ENCODE measurements at places on chromosomes 11 and 22. TPM values are rescaled to one million over a fixed set of nuclear protein-coding genes. Genes with fewer than 3 reads are reported as not detected.

The C22orf42 gene
- not detected for total RNA-seq

The SCN3B gene
- 0.83 TPM for total RNA-seq

The CCDC73 gene
- total RNA-seq: not detected

DNA sequence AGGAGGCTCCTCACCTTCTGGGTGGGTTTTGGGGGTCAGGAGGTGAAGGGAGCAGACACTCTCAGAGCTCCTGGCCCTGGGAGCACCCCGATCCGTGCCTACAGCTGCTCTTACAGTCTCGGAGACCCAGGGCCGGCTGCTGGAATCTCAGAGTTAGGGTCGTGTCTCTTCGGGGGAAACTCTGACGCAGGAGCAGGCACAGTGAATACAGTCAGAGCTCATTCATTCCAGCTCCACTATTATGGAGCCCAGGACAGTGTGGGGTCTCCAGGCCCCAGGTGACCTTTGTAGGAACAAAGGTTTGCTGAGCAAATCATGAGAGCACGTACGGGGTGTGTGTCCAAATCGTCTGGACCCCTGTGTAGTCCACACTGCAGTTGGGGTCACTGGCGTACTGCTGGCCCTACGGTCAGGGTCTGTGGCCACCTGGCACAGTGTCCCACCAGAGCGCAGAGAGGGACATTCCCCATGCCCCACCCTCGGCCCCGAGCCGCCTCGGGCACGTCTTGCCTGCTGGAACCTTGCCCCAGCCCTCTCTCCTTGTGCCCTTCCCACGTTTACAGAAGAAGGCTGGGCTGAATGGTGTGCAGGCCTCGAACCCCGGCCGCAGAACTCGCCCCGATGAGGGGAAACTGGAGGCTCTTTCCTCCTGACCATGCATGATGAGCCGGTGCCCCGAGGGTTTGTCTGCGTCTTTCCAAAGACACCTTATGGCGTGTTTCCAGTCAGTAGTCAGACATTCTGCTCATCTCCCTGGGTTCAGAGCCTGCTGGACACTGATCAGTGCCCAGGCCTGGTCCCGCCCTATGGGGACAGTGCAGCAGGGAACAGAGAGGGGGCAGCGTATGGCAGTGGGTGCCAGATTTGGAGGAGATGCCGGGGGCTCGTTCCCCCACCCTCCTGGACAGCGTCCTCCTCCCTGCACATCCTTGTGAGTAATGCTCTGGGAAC, 1166.6 kb downstream of the BRD1 start:
- no peaks in the 10 kb centered on the region for H3K36me3 ChIP-seq
- no peak overlapping the region for H3K27ac ChIP-seq
- H3K27me3 ChIP-seq: no peaks in the 10 kb centered on the region
- no peaks in the 10 kb centered on the region for H3K4me1 ChIP-seq
- DNase-seq: no peak

DNA sequence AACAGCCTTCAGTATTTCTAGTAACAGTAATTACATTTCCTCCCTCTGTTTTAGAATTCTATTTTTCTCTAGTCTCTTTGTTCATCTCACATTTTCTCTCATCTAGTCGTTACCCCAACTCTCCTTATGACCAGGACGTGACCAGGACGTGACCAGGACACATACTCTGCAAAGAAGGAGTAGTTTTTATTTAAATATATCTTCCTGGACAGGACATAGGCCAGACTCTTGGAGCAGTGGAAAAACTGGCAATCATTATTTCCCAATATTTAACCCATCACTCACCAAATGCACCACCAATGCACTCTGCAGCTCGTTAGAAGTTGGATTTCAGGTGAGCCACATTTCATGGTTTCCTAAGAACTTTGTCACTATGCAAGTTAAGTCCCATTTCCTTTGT, 40.3 kb upstream of the POGLUT3 start:
- no peak overlapping the region for H3K27ac ChIP-seq
- no peaks in the 10 kb centered on the region for H3K36me3 ChIP-seq
- H3K4me1 ChIP-seq: no peaks in the 10 kb centered on the region
- no peaks in the 10 kb centered on the region for H3K27me3 ChIP-seq
- DNase-seq: no peak
- H3K4me3 ChIP-seq: no peak overlapping the region

DNA sequence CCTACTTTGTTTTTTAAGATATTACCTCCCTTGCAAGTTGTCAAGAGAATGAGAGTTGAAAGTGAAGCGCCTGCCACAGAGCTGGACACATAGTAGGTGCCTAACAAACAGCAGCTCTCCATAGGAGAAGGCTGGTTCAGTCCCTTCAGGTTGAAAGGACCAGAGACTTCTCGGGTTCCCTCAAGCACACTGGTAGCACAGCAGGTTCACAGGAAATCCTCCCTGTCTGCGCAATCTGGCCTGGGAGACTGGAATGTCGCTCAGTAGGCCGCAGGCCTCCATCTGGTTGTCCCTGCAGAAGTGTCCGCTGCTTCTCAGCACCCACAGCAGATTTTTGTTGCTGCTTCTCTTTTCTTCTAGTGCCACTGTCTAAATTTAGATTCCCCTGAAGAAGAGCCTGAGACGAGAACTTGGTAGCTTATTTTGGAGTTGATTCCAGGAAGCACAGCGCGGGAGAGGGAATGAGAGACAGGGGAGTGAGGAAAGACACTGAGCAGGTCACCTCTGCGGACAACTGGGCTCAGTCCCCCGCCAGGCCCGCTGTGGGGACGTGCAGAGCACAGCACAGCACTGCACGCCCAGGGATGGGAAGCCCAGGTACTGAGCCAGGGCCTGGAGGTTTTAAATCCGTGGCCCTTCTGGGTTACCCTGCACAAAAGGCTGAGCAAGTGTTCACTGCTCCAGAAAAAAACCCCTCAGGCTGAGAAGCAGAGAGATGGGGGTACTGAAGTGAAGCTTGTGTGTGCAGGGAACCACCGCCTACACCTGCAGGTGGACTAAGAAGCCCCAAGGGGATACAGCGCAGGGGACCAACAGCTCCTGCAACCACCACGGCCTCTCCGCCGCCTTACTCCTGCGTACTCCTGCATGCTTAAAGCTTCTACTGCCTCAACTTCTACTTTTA, 31.6 kb downstream of the RBX1 start:
- H3K36me3 ChIP-seq: no peaks in the 10 kb centered on the region
- H3K4me3 ChIP-seq: no peak overlapping the region
- no peaks in the 10 kb centered on the region for H3K4me1 ChIP-seq
- no peaks in the 10 kb centered on the region for H3K27me3 ChIP-seq
- no peak overlapping the region for H3K27ac ChIP-seq

DNA sequence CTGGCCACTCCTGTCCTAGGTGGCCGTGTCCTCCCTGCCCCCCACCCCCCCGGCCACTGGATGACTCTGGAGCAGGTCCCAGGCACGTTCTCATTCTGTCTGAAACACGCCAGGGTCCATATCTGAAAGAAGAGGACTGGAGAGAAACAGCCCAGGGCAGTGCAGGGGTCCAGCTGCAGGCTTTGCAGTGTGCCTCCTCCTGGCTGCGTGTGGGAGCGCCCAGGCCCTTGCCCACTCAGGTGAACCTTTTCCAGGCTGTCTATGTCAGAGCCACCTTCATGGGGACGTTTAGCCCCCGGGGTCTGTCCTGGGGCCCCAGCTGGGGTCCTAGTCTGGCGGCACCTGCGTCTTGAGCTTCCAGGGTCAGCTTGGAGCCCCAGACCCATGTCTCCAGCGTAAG, 15.6 kb downstream of the GRAMD4 start:
- no peaks in the 10 kb centered on the region for H3K36me3 ChIP-seq
- no peak overlapping the region for H3K4me3 ChIP-seq
- H3K27me3 ChIP-seq: no peaks in the 10 kb centered on the region

DNA sequence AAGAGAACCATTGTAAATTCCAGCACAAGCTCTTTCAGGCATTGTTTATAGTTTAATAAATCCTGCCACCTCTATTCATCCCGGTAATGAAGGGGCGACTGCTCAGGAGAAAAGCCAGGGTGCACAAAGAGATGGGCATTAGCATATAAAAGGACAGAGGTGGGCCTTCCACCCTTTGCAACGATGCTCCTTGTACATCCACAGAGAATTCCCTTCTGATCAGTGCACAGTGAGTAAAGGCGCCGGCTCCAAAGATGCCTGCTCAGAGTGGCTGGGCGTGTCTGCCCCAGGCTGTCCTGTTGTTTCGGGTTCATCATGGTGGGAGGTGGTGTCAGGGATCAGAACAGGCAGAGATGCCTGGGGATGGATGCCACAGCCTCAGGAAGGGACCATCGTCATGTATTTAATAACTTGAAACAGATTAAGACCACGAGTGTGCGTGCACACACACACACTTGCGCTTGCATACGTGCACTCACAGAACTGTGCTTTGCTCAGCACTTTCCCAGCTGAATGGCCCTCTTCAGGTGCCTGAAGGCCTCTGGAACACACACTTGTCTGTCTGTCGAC, 305.0 kb downstream of the TBC1D22A start:
- no peak overlapping the region for H3K27ac ChIP-seq
- no peak overlapping the region for H3K4me3 ChIP-seq
- no peaks in the 10 kb centered on the region for H3K27me3 ChIP-seq
- no peaks in the 10 kb centered on the region for H3K4me1 ChIP-seq

The NCF4 gene
- total RNA-seq: 175 TPM

GRCh38 chr11:44629732-44630345, 64.4 kb downstream of the CD82 start:
- no peaks in the 10 kb centered on the region for H3K27me3 ChIP-seq
- H3K27ac ChIP-seq: no peak overlapping the region
- H3K4me1 ChIP-seq: no peaks in the 10 kb centered on the region
- no peak for DNase-seq
- no peak overlapping the region for H3K4me3 ChIP-seq

The LYVE1 gene
- total RNA-seq: 16.6 TPM

GRCh38 chr11:78253797-78254196, 65.1 kb downstream of the USP35 start:
- no peaks in the 10 kb centered on the region for H3K4me1 ChIP-seq
- H3K36me3 ChIP-seq: peaks cover 6% of the 10 kb centered on the region
- no peaks in the 10 kb centered on the region for H3K27me3 ChIP-seq
- no peak for DNase-seq
- H3K27ac ChIP-seq: no peak overlapping the region

GRCh38 chr11:11387207-11387606, 34.2 kb upstream of the CSNK2A3 start:
- H3K4me3 ChIP-seq: no peak overlapping the region
- no peak overlapping the region for H3K27ac ChIP-seq
- no peak for DNase-seq
- H3K36me3 ChIP-seq: no peaks in the 10 kb centered on the region

GRCh38 chr11:72309074-72309598, 65.2 kb upstream of the PHOX2A start:
- no peak for DNase-seq
- no peak overlapping the region for H3K4me3 ChIP-seq
- H3K27ac ChIP-seq: no peak overlapping the region
- no peaks in the 10 kb centered on the region for H3K36me3 ChIP-seq
- no peaks in the 10 kb centered on the region for H3K4me1 ChIP-seq

- no peak overlapping the region for H3K4me3 ChIP-seq
- H3K27ac ChIP-seq: no peak overlapping the region
- no peaks in the 10 kb centered on the region for H3K27me3 ChIP-seq
- no peaks in the 10 kb centered on the region for H3K36me3 ChIP-seq
- no peak for DNase-seq
These were observed 13.9 kb downstream of the RBM4B start for GRCh38 chr11:66663741-66664296.

The AGBL2 gene
- total RNA-seq: 17.4 TPM

DNA sequence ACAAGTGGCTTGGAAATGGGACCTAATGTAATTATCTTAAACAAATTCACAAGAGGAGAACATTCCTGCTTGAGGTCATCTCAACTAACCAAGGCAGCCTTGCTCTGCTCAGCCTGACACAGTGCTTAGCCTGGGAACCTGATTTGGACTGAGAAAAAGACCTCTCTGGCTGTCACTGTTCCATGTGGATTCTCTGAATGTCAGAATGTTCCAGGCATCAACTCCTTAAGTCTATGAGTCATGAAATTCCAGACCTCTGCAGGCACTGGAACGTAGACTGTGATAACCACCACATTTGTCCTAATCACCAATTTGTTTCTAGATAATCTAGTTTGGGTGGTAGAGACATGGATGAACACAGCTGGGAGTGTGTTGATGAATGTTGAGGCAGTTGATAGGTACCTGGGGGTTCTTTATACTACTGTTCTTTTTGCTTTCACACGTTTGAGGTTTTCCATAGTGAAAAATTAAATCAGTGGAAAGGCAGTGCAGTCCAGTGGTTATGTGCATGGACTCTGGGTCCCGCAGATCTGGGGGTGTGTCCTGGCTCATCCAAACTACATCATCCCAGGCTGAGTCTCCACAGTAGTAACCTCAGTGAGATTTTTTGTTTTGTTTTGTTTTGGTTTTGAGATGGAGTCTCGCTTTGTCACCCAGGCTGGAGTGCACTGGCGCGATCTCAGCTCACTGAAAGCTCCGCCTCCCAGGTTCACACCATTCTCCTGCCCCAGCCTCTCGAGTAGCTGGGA, 269.6 kb downstream of the MN1 start:
- H3K4me1 ChIP-seq: no peaks in the 10 kb centered on the region
- H3K27me3 ChIP-seq: no peaks in the 10 kb centered on the region
- H3K36me3 ChIP-seq: no peaks in the 10 kb centered on the region
- H3K4me3 ChIP-seq: no peak overlapping the region

DNA sequence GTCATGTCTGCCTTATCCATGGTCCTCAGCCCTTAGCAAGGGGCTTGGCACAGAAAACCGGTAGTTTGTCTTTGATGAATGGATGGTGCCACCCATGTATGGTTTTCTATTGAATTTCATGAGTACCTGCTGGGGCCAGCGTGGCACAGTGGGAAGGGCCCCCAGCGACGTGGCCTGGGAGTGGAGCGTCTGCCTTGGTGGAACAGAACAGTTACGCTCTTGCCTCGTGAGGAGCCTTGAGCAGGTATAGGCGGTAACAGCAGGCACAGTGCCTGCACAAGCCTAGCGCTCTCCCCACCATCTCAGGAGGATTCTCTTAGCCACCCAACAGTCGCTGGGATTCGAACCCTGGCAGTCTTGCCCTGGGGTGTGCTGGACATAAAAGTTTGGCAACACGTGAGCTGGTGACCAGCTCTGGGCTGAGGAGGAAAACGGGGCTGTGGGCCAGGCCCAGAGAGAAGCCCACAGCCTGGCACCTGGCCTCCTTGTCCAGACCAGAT, 3.0 kb upstream of the SSH3 start:
- H3K4me3 ChIP-seq: no peak overlapping the region
- no peaks in the 10 kb centered on the region for H3K36me3 ChIP-seq
- H3K27ac ChIP-seq: no peak overlapping the region
- H3K4me1 ChIP-seq: no peaks in the 10 kb centered on the region
- H3K27me3 ChIP-seq: no peaks in the 10 kb centered on the region

DNA sequence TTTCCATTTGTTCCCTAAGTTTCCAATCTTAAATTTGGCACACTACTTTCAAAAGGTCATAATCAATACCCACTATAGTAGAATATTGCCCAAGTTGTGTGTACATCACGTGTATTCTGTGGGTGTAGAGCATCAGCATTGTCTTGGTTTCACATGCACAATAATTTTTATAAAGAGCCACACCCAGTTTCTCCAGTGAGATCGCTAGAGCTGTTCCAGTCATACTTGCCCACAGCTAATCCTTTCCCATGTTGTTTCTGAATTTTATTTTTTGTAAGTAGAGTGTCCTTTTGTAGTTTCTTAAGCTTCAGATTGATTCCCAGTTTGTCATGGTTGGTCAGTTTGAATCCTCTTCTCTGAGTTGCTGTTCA, 13.7 kb downstream of the FAM118B start:
- H3K27ac ChIP-seq: no peak overlapping the region
- H3K27me3 ChIP-seq: no peaks in the 10 kb centered on the region

GRCh38 chr22:20123366-20124082, 6.5 kb upstream of the TRMT2A start:
- no peak for DNase-seq
- no peak overlapping the region for H3K27ac ChIP-seq
- H3K4me3 ChIP-seq: no peak overlapping the region
- no peaks in the 10 kb centered on the region for H3K4me1 ChIP-seq
- no peaks in the 10 kb centered on the region for H3K36me3 ChIP-seq

- no peak for DNase-seq
- no peak overlapping the region for H3K27ac ChIP-seq
- no peaks in the 10 kb centered on the region for H3K36me3 ChIP-seq
- H3K4me1 ChIP-seq: no peaks in the 10 kb centered on the region
- H3K4me3 ChIP-seq: no peak overlapping the region
These were observed 81.2 kb upstream of the PTH start for GRCh38 chr11:13576995-13577394.

The APOL6 gene
- 28.9 TPM for total RNA-seq

Data from Peyer's patch (tissue), 4 donors.